ENCODE measurements at places on chromosomes 6 and 20.

DNA sequence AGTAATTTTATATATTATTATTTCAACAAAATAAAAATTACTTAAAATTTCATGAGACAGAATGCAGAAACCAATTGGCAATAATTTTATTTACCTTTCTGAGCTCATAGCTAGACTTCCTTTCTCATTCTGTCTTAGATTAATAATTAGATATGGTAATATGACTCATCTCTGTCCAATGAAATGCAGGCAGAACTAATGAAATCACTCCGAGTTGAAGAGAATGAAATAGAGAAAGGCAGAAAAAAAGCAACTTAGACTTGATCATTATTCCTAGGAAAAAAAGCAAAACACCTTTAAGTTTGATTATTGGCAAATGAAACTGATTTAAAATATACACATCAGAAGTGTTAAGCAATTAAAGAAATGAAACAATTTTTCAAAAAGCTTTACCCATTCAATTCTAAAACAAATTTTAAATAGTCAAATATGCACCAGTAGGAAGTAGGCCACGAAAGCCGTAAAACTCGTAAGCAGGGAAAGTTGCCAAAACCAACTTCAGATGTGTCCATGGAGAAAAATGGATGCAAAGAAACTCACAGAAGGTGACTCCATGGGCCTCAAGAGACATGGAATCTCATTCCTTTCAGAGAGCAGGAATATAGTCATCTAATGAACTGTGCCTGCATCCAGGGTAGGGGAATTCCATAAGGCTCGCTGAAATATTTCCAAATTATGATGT, 293.8 kb upstream of the RGS17 start:
- DNase-seq: no peak

DNA sequence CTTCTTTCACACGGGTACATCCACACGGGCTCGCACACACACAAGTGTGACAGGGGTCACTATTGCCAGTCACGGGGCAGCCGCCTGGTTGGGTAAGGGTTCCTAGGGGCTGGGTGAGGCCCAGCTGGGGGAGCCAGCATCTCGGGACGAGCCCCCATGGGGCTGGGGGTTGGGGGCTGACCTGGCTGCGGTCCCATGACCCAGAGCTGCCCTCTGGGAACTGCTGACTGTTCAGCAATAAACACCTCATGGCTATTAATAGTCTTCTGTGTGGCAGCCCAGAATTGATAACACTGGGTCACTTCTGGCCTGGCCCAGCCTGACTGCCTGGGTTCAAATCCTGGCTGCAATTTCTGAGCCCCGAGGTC, 23.8 kb downstream of the VEGFA start:
- DNase-seq: no peak

GRCh38 chr6:15527838-15528617, 134.8 kb downstream of the DTNBP1 start:
- no peak for DNase-seq

DNA sequence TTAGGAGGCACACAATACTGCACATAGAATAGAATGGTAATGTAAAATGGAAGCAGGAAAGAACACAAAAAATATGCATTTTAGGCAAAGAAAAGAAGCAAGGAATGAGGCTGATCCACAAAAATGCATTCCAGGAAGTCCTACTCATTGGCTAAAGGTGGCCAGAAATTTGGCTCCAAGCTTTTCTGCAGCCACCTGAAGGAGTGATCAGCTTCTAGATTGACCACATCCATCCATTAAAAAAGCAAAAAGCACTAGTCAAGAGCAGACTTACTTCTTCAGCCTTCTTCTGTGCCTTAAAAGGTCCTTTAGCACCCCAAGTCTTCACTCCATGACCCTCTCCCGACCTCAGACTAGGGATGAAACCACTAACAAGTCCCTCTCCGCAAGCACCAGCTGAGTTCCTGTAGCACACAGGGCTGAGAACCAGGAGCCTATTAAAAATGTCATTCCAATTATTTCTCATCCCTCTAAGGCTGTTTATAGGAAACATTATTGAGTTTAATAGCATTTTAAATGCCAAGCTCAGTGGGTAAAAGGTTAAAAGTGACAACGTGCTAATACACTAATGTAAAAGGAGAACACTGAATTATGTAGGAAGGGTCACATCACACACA, 36.5 kb downstream of the TRAM2 start:
- DNase-seq: no peak

DNA sequence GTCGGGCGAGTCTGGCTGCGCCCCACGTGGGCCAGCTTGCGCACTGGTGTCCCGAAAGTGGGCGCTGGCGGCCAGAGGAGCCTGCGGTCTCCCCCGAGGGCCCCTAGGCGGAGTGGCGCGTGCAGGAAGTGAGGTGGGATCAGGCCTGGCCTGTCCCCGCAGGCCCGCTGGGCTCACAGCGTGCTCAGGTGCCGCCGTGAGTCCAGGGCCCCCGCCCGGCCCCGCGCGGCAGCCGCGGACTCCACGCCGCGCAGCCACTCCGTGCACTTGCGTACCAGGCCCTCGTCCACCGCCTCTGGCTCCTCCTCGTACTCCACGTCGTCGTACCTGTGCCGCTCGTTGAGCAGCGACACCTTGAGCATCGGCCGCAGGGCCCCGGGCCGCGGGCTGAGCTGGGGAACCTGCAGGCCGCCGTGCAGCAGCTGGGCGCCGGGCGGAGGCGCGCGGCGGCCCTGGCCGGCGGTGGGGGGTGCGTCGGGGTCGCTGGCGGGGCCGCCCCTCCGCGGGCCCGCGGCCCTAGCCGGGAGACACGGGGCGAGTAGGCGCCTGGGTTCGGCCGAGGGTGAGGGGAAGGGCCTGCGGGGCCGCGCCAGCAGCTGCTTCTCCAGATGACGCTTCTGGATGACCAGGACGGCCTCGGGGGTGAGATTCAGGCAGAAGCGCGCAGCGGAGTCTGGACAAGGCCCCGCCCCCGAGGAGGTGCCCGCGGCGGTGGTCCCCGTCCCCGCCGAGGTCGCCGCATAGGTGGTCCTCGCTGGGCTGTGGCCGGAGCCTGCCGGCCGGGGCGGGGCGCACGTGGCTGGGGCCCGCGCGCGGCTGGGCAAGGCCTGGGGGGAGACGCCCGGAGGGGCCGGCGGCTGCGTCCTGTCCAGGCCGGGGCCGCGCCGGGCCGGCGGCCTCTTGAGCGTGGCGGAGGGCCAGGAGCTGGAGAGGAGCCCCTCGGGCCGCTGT, 835 bp downstream of the PRR18 start:
- no peak for DNase-seq
